Muscle of arm (tissue), 14 donors: ENCODE measurements at places on chromosomes 11 and 22. TPM values are rescaled to one million over a fixed set of nuclear protein-coding genes. Genes with fewer than 3 reads are reported as not detected.

DNA sequence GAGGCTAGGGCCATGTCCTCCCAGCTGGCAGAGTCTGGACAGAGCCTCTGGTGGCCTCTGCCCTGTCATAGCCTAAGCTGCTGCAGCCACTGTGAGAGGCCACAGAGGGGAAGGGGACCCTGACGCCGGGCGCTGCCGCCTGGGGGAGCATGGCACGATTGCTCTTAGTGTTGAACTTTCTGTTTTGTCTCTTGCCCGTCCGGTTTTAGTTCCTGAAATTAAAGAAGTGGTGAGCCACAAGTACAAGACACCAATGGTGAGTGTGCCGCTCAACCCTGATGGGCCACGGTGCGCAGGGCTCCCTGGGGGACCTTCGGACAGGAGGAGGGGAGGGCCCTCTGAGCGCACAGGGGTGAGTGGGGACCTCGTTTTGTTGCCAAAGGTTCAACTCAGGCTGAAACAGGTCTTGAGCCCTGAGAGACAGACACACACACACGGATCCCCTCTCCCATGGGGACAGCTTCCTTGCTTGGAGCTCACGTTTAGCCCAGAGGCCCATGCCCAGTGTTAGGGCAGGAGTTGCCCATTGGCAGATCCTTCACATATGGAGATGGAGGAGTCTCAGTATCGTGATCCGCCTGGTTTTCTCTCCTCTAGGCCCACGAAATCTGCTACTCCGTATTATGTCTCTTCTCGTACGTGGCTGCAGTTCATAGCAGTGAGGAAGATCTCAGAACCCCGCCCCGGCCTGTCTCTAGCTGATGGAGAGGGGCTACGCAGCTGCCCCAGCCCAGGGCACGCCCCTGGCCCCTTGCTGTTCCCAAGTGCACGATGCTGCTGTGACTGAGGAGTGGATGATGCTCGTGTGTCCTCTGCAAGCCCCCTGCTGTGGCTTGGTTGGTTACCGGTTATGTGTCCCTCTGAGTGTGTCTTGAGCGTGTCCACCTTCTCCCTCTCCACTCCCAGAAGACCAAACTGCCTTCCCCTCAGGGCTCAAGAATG lies 23.8 kb downstream of the MYBPC3 start:
- DNase-seq = no peak

DNA sequence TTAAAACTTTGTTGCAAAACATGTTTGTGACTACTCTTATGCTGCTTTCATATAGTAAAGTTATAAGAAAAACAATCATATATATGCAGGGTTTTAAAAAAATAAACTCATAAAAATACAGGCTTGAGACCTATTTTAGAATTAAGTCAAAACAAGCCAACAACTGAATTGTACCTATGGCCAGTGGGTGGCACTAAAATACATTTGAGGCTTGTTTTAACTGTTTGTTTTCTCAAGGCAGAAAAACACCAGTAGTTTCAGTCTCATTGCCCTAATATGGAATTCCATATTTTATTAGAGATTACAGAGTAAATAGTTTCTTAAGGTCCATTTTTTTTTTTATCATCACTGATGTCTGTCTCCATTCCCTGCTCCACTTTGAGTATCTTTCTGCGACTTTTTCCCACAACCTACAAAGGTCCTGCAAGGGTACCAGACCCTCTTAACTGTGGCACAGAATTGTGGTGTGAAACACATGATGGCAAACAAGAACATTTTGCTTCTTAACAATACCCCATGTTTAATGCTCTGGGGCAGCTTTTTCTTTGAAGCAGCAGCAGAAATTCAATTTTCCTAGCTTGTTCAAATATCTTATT lies 8.5 kb upstream of the CCDC89 start:
- no peak for DNase-seq

GRCh38 chr22:39502789-39503409 lies 809 bp downstream of the MIEF1 start:
- no peak for DNase-seq

GRCh38 chr11:113404859-113405430 lies 17.4 kb downstream of the ANKK1 start:
- no peak for DNase-seq

DNA sequence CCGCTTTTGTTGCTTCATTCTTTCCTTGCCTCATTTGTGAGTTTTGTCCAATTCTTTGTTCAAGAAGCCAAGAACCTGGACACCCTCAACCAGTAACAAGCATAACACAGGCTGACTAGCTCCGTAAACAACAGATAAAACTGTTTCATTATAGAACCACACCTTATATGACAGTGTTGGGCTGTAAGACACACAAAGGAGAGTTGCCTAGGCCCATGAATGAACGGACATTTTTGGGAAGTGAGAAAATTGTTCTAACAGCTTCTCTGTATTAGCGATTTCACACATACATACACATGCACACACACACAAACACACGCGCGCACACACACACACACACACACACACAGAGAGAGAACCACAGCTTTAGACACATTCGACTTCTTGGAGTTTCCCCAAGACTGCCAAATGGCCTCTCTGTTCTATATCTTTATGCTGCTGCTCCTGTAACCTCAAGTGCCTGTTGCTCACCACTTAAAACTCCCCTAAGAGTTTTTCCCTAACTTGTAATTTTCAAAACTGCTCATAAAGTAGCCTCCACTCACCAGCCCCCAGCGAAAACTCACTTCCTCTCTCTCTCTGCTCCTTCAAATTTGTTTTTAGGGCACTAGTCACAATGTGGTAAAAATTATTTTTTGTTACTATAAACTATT lies 35.9 kb downstream of the CTSC start:
- no peak for DNase-seq

- no peak for DNase-seq
Measured at GRCh38 chr11:66111158-66111557, 41.1 kb downstream of the PACS1 start.

Gene MUC2
- polyA plus RNA-seq = 0.01 TPM

- DNase-seq = no peak
Measured at GRCh38 chr11:70661761-70662501, 263.6 kb downstream of the CTTN start.

Gene YAP1
- polyA plus RNA-seq = 106 TPM

- no peak for DNase-seq
Measured at GRCh38 chr11:78957476-78958245, 383.0 kb upstream of the NARS2 start.

- DNase-seq = no peak
Measured at GRCh38 chr22:39134366-39135091, 18.0 kb downstream of the CBX7 start.

DNA sequence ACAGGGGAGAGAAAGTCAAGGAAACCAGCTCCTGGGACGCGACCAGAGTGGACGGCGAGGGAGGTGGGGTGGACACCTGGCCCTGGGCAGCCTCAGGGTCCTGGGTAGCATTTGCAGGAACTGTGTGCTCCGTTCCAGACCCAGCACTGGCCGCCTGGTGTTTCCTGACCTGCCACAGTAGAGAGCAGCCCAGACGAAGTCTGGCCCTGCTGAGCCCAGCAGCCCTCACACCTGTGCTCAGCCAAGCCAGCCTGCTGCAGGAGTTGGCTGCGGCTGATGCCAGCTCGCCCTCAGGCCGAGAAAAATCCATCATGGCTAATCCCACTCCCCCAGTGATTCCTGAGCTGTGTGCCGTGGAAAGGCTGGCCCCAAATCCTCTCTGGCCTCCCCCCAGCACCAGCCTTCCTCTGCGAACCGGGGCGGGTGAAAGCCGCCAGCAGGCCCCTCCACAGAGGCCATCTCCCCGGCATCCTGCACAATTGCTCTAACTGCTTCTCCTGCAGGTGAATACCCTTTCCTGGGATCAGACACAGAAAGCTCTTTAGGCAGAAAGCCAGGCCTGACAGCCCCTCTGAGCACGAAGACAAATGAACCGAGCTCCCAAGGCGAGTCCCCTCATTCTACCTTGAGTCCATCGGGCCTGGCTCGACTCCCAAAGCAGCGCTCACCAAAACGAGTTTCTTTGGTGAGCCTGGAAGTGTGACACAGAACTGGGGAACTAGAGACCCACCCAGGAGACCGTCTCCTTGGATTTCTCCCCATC lies 88.6 kb downstream of the RTL6 start:
- DNase-seq = no peak

DNA sequence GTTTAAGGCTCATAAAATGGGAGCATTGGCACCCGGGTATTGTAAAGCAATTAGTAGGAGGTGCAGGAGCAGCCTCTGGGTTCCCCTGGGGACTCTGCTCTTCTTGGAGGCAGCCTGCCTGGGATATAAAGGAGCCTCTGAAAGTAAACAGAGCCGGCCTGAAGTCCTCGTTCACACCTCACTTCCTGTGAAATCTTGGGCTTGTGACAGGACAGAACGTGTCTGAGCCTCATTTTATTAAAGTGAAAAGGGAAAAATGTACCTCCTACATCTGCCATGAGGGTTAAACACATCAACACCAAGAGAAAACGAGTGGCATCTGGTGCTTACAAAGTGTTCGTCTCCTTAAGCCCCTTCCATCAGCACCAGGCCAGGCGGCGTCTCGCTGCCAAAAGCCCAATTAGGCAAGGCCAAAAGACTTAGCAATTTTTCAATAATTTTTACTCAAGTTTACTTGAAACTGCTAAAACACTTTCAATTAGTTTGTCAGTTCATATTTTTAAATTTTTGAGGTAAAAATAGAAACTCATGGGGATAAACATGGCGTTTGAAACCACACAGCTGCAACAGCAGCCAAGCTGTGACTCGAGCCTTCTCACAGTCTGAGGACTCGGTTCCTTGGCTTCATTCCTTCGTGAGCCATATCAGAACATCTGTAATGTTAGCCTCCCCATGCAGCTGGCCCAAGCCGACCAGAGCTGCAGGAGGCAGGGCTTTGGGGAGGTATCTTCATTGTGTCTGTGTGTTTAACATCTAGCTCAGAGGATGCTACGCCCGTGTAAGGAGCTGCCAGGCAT lies 33.6 kb downstream of the MAP6 start:
- peak; percentile 76 for DNase-seq

- DNase-seq = no peak
Measured at GRCh38 chr22:34416022-34416860, 496.0 kb upstream of the LARGE1 start.

- DNase-seq = no peak
Measured at GRCh38 chr11:5394091-5394490, 10.5 kb downstream of the OR51M1 start.

DNA sequence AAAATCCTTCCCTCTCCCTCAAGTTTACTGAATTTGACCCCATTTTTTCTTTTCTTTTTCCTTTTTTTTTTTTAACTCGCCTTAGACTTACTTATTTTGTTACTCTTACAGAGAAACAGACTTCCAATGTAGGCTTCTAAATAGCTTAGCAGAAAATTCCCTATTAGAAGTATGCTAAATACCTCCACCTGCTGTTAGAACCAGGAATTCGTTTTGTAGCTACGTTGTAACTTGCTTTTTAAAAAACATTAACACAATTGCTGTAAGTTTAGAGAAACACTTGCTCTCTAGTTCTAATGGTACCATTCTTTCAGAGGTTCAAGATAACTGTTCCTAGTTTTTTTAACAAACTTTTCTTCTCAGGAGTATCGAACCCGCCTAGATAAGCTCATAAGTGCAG lies 324.2 kb downstream of the DCDC1 start:
- DNase-seq = peak; percentile 1

DNA sequence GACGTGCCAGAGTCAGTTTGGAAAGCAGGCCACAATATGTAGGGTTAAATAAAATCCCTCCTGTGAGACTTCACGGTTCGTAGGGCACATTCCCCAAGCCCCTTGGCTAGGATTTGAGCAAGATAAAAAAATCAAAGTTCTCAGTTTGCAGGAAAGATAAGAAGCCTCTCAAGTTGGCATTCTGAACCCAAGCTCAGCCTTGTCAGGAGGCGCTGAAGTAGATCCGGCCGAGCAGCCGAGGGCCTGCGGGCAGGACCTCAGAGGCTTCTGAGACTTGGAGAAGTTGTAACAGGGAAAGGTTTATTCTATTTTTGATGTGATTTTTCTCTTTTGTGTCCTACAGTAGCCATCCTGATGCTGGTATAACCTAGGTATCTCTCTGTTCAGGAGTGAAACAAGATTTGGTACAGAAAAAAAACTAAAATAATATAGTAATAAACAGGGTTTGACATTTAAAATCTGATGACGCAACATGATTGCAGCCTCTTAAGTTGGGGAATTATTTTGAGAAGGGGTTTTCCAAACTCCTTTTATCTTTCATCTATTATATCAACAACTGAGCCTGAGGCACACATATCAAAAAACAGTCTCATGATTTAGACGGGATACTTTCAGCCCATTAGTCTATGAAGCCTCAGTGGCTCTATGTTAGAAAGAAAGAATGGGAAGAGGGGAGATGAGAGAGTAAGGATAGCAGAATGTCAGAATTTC lies 10.1 kb downstream of the PATE2 start:
- DNase-seq = no peak

DNA sequence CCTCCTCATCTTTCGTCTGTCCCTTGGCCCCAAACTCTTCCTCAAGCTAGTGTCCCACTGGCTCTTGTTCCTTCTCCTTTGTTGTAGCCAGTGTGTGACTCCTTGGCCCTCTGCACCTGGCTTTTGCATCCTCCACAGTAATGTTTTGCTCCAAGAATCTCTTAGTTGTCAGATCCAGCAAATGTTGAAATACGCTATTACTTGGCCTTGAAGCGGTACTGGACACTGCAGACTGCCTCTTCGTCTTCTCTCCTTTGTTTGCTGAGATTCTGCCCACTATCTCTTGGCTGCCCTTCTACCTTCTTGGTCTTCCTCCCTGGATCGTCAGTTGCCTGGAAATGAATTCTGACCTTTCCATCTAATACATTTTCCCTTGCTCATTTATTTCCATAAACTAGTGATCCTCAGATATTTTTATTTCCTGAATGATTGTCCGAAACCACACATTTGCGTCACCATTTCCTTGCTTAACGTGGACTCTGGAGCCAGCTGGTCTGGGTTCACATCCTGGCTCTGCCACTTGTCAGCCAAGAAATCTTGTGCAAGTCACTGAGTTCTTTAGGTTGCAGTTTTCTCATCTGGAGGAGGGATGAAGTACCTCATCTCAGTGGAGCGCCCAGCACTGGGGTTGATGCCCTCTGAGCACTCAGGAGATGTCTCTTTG lies 113.6 kb downstream of the LDLRAD3 start:
- DNase-seq = peak; percentile 69

GRCh38 chr11:94128291-94128745 lies 323 bp upstream of the PANX1 start:
- DNase-seq = no peak

- no peak for DNase-seq
Measured at GRCh38 chr11:70721006-70721405, 322.7 kb downstream of the CTTN start.

Gene POU2AF1
- polyA plus RNA-seq = not detected

DNA sequence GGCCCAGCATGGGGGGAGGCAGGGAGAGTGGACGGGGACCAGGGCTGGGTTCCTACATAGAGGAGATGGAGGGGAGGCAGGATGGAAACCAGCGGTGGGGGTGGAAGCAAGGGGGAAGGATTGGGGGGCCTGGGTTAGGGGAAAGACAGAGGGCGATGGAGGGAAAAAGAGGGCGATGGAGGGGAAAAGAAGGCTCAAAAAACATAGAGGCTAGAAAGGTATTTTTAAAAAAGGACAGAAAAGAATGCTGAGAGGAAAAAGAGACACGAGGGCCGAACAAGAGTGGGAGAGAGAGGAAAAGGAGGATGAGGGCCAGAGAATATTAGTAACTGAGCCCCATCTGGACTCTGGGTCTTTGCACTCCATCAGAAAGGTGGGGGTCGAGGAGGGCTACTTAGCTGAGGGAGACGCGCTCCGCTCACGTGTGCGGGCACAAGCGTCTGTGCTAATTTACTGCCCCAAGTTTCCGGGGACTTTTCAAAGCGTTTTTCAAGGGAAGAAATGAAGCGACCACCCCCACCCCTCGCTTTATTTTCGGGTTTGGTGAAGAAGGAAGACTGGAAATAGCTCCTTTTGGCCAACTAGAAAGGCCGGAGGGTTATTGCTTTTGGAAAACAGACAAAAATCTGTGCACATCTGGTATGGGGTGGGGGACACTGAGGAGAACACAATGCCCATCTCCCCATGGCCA lies 14.5 kb downstream of the PAX6 start:
- no peak for DNase-seq

GRCh38 chr22:42964994-42965699 lies 49.8 kb downstream of the PACSIN2 start:
- DNase-seq = no peak

Gene TMEM191B
- polyA plus RNA-seq = not detected
